ENCODE measurements at places on chromosomes 4 and X.
A peak's percentile ranks its signal among the peaks of the same experiment; 100 is the strongest.

GRCh38 chr4:70734168-70734954 lies 12.6 kb downstream of the RUFY3 start:
- DNase-seq = peak; percentile 70

GRCh38 chrX:75156531-75156945 lies 455 bp upstream of the ABCB7 start:
- DNase-seq = no peak

- DNase-seq = no peak
These were observed 99.4 kb downstream of the FAM13A start for GRCh38 chr4:88957570-88957969.

DNA sequence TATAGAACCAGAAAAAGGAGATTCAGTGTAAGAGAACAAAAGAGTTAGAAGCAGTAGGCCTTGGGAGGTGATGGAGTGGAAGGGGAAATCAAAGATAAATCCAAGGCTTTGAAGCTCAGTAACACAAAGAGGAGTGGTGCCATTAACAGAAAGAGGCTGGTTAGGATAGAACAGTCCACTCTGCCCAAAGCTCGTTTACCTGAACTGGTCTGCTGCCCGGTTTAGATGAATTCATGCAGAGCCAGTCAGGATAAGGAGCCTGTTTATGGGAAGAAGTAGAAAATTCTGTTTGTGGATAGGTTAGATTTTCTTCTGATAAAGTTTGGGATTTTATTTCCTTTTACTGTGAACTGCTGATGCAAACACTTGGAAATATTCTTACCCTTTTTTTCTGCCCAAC lies 80.6 kb downstream of the HMGB2 start:
- no peak for DNase-seq

DNA sequence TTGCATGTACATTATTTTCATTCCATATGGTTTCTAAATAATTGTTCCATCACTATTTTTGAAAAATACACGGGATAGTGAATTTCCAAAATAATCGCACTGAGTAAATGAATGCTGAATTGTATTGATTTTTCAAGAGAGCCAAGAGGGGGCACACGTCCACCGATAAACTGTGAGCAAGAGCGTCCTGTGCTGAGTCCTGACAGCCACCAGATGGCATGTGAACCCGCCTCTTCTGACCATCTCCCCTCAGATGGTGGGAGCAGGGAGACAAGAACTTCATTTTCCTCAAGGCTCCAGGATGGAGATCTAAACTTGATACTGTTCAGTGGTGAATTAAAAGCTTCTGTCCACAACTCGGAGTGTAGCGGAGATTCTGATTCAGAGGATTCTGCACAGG lies 30.6 kb upstream of the IL9R start:
- DNase-seq = peak; percentile 3

DNA sequence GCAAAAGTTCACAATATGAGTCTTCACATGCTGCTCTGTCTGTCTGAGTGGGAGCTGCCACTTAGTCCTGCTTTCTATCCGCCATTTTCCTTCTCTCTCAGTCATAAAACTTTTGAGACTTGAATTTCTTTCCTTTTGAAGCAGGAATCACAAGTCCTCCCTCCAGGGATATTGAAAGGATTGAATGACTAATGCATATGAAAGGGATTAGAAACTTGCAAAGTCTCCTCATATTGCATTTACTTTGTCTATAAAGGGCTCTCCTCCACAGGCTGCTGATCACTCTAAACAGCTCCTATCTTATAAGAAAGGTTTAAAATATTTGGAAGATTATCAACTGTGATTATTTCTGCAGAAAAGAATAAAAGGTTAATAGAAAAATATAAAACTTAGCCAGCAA lies 879.1 kb downstream of the ARAP2 start:
- DNase-seq = no peak

- no peak for DNase-seq
These were observed 108.8 kb downstream of the MAGEC2 start for GRCh38 chrX:142096253-142096652.

GRCh38 chrX:80216086-80216485 lies 201.5 kb downstream of the TBX22 start:
- no peak for DNase-seq

DNA sequence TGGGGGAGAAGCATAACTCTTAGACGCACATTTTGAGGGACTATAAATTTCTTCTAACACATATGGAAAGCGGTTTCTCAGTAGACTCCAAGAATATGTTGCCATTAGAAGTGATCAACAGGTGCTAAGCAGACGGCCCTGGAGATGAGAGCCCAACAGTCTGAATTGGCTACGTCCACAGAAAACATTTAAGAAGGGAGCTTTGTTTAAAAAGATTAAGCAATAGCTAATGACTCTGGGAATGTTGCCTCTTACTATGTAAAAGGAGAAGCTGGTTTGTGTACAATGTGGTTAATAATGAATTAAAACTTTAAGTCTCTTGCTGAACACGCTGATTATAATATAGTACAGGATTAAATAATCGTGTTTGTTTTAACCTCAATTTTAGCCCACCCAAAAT lies 399.5 kb downstream of the SMARCA1 start:
- no peak for DNase-seq
